ENCODE measurements at places on chromosomes 2 and 18.

GRCh38 chr18:75105551-75106254 lies 103.2 kb downstream of the PTGR3 start:
- no peak for DNase-seq

- DNase-seq: peak; percentile 82
Measured at GRCh38 chr2:160062292-160063005, at the start of gene PLA2R1. Gene PLA2R1 (minus strand): TSS chr2:160062615. CDS start chr2:160062403, 212 bp downstream.

GRCh38 chr2:240992572-240993291 lies 5.7 kb upstream of the SNED1 start:
- peak; percentile 34 for DNase-seq

- DNase-seq: no peak
Measured at GRCh38 chr2:74191596-74192380, 6.6 kb upstream of the MTHFD2 start.

GRCh38 chr2:156405586-156405985 lies 30.6 kb upstream of the GPD2 start:
- DNase-seq: no peak

GRCh38 chr18:61831071-61831470 lies 61.7 kb downstream of the RNF152 start:
- no peak for DNase-seq

DNA sequence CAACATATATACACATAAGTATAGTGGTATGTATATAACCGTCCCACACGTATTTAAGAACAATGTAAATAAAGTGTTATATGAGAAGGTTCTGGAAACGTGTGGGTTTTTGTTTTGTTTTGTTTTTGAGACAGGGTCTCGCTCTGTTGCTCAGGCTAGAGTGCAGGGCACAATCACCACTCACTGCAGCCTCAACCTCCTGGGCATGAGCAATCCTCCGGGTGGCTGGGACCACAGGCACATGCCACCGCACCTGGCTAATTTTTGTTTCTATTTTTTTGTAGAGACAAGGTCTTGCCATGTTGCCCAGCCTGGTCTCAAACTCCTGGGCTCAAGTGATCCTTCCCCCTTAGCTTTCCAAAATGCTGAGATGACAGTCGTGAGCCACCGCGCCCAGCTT lies 6.2 kb downstream of the ADAM17 start:
- no peak for DNase-seq

DNA sequence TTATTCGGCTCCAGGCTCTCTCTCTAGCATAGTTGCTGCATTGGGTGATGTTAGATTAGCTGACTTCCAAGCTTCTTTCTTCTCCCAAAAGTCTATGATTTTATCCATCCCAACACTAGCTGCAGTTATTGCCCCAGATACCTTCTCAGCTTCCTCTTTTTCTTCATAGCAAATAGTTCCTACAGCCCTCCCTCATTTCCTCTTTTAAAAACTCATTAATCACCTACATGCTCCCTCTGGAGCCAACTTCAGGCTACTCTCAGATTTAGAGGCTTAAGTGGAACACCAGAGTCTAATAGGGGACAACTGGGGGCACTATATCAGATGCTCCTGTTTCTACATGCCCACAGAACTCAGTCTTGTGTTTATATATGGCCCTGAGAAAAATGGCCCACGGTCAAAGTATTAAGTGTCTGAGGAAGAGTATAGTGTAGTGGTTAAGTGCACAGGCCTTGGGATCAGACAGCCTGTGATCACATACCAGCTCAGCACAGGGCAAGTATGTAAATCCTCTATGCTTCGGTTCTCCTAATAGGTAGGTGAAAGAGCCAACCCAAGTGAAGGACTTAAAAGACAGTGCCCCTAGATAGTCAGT lies 241.9 kb upstream of the SLC14A2 start:
- DNase-seq: no peak

DNA sequence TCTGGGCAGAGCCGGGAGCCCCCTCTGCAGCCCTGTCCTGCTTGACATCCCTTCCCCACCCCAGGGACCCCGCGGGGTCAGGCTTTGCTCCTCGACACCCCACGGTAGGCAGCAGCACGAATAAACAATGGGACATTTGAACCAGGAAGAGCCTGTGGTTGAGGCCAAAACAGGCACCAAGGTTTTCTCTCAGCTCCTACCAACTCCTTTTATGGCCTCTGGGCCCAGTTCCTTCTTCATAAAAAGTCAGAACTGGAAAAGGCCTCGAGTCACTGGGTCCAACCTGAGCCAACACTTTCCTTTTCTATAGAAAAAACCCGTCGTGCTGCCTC lies 20.6 kb downstream of the TEX44 start:
- no peak for DNase-seq

DNA sequence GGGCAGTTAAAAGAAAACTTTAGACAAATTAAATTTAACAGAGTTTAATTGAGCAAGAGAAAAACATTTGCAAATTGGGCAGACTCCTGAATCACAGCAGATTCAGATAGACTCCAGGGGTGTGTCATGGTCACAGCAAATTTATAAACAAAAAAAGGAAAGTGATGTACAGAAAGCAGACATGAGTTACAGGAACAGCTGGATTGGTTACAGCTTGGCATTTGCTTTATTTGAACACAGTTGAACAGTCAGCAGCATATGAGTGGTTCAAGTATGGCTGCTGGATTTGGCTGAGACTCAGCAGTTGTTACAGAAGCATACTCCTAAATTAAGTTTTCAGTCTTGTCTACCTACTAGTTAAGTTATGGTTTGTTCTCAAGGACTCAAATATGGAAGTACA lies 82.3 kb upstream of the NYAP2 start:
- no peak for DNase-seq

GRCh38 chr2:102061962-102062795 lies 70.4 kb downstream of the IL1R2 start:
- peak; percentile 69 for DNase-seq

GRCh38 chr2:58798676-58799208 lies 557.6 kb upstream of the FANCL start:
- DNase-seq: no peak

- DNase-seq: no peak
Measured at GRCh38 chr2:181779288-181780021, 99.1 kb upstream of the NEUROD1 start.

DNA sequence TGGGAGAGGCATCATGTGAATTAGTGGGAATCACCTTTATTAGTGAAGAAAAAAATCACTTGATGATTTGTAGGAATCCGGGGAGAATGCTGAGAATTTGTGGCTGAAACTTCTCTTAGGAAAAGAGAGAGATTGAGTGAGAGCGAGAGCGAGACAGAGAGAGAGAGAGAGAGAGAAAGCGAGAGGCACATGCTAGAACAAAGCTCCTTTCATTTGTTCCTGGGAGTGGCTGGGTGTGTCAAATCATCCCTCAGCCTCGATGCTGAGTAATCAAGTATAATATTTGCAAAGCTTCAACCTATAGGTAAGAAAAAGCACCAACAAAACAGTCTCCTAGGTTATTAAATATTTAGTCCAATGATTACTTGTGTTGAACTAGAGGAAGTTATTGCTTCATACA lies 4.4 kb upstream of the SERPINB5 start:
- DNase-seq: no peak

DNA sequence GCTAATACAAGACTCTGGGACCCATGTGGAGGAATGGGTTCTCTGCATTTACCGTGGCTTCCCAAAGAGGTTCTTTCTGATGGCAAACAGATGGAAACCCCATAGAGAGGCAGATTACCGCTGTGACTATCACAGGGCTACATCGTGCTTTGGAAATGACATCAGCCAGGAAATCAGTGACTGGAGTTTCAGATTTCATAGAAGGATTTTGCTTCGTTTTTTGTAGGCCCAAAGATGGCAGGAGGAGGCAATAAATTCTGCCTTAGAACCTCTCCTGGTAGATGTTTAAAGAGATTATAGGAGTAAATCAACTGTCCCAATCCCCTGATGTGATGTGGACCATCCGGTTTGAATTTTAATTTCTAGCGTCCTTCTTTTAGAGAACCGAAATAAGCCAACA lies 214.1 kb downstream of the AGPS start:
- no peak for DNase-seq

DNA sequence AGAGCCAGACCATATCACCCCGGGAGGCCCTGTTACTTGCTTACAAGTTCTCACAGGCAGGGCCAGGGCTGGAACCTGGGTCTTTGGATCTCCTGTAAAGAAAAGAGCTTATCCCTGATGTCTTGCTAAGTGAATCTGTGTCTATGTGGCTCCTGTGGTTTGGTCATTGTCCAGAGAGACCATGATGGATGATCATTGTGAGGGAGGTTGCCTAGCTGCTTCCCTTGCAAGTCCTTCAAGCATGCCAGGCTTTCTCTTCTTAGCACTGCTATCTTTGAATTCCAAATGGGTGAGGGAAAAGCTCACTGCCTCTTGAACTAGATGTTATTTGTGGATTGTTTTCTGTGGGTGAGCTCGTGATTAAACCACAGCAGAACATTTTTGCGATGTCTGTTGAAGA lies 151.6 kb downstream of the FSHR start:
- no peak for DNase-seq

DNA sequence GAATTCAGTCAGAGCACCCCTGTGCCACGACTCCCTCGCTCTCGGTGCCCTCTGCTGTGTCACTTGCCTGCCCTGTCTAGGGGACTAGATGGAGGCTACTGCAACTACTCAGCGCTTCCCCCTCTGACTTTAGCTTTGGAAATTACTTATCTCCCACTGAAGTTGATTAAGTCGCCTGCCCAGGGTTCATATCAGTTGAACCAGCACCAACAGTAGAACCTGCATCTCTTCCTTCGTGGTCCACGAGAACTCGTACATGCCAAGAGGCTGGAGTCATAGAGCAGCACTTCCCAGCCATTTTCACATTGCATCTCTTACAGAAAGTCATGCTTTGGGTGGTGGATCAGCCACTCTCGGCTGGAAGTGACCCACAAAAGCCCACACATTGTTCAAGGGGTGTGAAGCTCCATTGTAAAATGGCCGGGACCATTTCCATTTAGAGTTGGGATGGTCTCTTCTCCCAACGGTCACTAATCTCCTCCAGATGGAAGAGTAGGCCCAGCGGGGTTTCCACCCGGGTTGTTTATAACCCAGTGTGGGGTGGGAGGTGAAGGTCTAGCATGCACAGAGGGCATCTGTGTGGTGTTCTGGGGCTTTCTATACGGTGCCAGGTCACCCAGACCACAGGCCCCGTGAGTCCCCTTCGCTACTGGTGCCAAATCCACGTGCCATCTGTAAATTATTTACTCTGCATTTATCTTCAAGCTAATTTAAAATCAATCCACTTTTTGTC lies 38.0 kb downstream of the STEAP3 start:
- peak; percentile 35 for DNase-seq

GRCh38 chr2:194289712-194290346 lies 1367.2 kb upstream of the SLC39A10 start:
- DNase-seq: no peak

DNA sequence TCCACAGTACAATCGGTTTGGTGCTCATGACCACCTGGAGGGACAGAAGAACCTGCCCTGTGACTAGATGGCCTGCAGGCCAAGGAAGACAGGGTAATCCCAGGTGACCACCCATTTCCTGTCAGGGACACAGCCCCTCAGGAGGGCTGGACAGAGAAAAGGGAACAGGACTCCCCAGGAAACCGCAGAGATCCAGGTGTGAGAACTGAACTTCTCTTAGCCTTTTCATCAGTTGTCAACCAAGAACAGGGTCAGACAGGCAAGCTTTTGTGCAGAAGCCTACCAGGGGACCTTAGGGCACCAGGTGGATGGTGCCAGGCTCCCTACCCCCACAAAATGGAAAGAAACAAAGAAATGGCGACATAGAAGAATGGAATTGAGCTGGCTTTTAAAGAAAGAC lies 132.3 kb downstream of the HDAC4 start:
- peak; percentile 36 for DNase-seq

GRCh38 chr2:62309465-62310091 lies 113.7 kb downstream of the B3GNT2 start:
- DNase-seq: no peak

- DNase-seq: no peak
Measured at GRCh38 chr2:182914852-182915251, 48.4 kb upstream of the FRZB start.

- DNase-seq: no peak
Measured at GRCh38 chr2:27773959-27774358, 2.4 kb downstream of the MRPL33 start.

DNA sequence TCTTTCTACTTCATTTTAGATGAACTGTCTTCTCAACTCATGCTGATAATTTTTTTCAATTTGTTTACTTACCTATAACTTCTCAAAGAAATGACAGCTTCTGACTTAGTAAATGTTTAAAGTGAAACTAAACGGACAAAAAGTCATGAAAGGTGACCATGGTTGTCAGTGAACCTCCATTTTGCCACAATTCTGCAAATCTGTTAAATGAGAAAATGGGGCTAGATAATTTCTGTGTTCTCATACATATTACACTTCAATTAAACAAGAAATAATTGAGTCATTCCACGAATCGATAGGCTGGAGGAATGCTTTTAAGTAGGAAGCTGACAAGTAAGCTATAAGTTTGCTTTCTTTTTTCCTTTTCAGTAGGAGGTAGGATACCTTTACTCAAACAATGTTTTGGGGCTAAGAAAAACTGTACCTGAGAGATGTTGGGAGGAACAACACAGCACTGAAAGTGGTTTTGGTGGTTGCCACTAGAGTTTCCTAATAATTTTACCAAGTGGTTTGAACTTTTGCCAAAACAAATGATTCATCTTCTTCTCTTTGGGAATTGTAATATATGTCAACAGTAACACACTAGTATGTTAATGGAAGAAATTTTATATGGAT lies 17.1 kb downstream of the DYNAP start:
- no peak for DNase-seq

Measured in right forelimb (tissue), 1 donor.